Stimulated activated CD4-positive, alpha-beta T cell treated with anti-CD3 and anti-CD28 coated beads, Interleukin-15, amount 100 ng/mL, for 24 hours (primary cell): ENCODE measurements at places on chromosomes 5 and 9.

- no peak for DNase-seq
Observed at GRCh38 chr5:144778561-144778960, 607.9 kb downstream of the KCTD16 start.

- DNase-seq = no peak
Observed at GRCh38 chr5:177332896-177333260, 18.6 kb downstream of the LMAN2 start.

DNA sequence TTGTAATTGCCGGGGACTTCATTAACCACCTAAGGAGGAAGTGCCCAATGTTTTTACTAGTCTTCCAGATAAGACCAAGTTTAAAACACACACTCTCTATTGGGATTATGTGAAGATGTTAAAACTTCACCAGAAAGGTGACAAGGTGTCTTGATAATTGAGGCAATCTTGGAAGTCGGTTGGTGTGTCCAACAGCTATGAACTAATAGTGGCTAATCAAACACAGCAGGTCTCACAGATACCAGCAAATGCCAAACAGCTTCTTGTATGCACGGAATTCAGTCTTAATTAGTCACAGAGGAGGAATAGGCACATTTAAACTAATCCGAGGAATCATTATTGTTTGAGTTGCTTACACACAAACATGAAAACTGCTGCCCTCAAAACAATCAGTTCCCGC is 214.5 kb downstream of the SEC61B start:
- no peak for DNase-seq

GRCh38 chr9:16133032-16133431 is 580.2 kb downstream of the CCDC171 start:
- DNase-seq = no peak

DNA sequence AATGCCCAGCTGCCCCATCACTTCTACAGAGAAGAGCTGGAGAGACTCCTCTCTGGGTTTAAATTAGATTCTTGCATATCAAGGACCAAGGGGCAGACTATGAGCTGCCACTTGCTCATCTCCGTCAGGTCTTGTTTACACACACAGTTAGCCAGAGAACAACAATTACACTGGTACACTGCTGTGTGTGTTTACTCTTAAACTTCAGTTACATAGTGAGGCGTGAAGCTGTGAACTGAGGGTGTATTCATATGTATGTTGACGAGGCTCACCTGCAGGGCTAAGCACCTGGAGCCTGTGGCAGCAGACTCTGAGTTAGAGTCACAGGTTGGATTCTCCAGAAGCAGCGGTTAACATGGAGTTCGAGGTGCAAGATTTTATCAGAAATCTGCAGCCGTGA is 155.4 kb upstream of the ANKH start:
- no peak for DNase-seq

- no peak for DNase-seq
Observed at GRCh38 chr9:100084734-100085133, 14.1 kb downstream of the ERP44 start.
